T-cell (primary cell): ENCODE measurements at places on chromosomes 2 and 18.

DNA sequence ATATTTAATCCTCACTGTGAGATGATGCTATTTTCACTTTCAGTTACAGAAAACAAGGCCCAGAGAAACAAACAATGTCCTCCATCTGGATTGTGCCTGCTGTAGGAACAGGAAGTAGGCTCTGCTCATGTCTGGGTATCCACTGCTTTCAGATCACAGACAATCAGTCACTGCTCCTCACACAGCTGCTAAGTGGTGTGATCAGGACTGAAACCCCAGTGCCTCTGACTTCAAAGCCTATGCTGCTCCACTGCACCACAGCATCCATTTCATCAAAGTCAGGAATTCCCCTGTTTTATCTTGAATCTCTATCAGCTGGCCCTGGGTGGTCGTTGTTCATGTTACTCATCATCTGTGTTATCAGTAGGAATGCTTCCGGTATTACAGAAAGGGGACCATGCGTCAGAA, 303.8 kb upstream of the TRIB2 start:
- peak; percentile 8 for DNase-seq

- no peak for DNase-seq
Observed at GRCh38 chr2:148617219-148617618, 27.3 kb upstream of the EPC2 start.

GRCh38 chr2:85596026-85596333, 435 bp downstream of the RNF181 start:
- no peak for DNase-seq

DNA sequence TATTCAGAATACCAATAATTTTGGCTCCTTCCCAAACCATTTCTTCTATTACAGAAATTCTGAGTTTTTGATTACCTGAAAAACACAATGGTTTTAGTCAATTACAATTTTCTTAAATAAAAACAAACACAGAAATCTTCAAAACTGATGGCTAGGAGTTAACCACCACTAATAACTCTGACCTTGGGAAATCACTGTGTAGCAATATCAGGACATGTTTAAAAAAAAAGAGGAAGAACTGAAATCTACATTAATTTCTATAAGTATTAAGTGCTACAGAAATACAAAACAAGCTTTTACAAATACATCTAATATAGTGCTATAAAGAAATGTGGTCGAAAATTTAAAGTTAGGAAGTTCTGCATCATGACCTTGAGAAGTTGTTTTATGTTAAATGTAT, 14.9 kb downstream of the L3MBTL4 start:
- no peak for DNase-seq

- peak; percentile 26 for DNase-seq
Observed at GRCh38 chr2:174729797-174730697, 34.2 kb downstream of the CHRNA1 start.

GRCh38 chr2:156537141-156537540, 101.0 kb downstream of the GPD2 start:
- DNase-seq = no peak

DNA sequence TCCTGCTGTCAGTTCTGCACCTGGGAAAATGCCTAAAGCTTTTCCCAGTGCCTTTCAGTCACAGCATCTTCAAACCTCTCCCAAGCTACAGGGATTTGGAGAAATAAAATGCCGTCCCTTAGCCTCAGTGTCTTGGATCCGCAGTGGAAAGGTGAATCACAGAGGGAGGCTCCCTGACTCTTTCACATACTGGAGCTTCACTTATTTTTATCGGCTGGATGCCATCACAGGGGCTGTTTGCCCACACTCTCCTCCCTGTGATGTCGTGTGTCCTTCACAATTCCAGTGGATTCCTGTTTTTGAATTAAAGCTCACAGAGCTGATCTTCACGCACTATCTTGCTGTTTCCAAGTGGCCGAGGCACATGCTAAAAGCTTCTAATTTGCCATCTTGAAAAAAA, 1303.1 kb upstream of the DDX18 start:
- DNase-seq = no peak

DNA sequence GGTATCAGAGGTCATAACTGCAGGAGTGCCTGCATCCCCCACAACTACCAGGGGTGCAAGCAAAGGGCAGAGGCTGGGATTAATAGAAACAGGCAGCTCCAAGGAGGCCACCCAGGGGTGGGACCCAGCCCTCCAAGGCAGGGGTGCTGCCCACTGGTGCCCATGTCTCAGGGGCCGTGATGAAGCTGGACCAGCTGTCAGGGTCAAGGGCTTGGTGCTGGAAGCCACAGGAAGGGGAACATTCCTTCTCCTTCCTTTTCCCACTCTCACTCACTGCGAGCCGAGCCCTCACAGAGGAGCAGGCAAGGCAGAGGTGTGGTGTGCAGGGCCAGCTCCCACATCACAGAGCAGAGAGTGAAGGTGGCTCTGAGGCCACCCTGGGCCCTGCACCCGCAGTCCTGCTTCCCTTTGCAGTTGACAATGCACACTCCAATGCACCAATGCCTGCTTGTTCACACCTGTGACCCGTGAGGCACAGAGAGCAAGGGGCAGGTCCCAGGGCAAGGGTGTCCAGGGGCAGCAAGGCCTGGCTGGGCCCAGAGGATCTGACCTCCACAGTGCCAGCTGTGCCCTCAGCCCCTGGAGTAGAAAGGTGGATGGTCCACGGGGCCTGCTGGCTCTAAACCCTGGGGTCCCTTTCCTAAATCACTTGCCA, 28.7 kb downstream of the MLPH start:
- no peak for DNase-seq

GRCh38 chr2:234533626-234534025, 36.7 kb upstream of the ARL4C start:
- no peak for DNase-seq

DNA sequence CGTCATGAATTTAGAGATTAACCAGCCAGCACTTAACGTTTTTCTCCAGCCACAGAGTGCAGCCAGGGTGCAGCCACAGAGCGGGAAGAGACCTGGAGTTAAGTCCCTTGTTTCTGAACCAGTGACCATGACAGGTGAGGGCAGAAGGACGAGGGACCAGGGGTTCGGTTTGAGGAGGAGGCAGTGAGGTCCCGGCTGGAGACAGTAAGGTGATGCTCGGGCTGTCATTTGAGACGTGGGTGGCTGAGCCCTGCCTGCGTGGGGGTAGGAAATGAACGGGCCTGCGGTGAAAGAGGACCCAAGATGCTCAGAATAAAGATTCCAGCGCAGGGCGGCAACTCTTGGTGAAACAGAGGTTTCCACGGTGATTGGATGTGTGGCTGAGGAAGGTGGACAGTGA, 205.9 kb downstream of the SNTG2 start:
- no peak for DNase-seq

- DNase-seq = no peak
Observed at GRCh38 chr2:19947184-19947940, 42.5 kb downstream of the WDR35 start.

DNA sequence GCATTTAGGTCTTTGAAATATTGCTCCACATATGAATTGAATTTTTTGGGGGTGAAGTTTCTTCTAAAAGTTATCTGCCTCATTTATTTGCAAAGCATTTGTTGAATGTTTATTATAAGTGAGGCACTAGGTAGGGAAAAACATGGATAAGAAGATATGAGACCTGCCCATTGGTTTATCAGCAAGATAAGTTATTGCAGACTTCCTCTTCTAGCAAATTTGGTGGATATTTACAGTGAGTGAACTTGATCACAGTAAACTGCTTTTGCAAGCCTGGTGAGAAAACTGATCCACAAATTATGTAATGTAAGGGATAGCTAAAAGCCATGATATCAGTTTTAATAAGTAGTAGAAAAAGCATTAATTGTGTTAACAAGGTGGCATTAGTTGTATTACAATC, 364.8 kb downstream of the SOCS6 start:
- DNase-seq = no peak

DNA sequence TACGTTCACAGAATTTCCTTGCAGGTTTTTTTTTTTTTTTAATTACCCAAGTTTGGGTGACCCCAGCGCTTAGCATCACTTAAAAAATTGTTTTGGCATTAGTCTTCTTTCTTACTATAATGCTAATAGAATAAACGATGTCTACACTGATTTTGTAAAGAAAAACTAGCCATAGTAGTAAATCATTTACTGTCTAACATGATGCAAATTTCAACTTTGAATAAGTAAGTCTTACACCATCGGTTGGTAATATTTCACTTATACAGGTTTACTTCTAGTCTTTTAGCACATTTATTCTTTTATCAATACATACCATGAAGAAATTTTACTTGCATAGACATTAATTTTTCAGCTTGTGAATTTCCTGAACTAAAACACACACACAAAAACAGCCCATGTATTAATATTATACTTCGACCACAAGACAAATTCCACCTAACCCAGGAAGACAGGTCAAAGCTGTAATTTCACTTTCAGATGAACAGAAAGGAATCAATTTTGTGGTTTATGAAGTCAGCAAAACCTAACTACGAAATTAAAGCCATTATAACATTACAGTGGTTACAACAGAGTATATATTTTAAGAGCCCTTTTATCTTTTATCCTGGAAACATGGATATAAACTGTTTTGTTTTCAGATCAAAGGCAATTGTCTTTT, 1.9 kb downstream of the YES1 start:
- no peak for DNase-seq

GRCh38 chr2:202815548-202816360, 55.8 kb downstream of the ICA1L start:
- DNase-seq = no peak

DNA sequence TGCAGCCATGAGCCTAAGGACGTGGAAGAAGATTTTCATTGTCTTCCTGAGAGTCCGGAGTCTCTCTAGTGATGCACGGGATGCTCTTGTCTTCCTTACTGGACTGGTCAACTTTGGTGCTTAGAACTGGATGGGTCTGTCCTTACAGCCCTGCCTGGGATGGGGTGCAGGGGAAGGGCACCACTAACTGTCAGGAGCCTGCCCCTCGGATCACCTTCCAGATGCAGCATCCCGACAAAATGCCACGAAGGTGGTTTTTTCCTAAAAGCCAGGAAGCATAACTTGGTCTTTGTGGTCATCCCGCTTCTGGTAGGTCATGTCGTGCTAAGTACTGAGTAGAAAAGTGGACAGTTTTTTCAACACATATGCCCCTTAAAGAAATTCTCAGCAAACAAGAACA, 207.4 kb upstream of the TWIST2 start:
- DNase-seq = no peak

GRCh38 chr2:217657252-217657651, 345.5 kb downstream of the TNS1 start:
- DNase-seq = no peak

DNA sequence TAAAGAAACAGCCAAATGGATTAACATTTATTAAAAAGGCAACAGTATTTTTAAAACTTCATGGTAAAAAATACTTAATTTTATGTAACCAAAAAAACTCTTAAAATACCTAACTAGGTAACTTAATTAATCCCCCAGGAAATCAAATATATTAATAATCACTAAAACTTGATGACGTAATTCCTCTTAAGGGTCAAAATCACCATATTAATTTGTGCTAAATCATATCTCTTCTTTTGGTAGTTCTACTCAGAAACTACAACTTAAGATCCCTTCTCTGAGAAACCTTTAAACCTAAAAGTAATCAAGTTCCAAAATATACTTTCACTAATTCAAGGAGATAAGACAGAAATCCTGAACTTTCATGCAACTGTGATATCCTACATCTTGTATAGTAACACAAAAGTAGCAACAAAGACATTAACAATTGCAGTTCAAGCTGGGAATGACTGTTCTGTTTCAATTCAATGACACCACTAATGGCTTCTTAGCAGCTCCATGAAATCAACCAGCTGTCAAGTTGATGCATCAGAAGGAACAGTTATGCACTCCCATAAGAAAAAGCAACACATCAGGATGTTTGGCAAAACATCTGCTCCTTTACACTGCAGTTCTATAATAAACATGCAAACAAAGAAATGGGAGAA, 4.0 kb downstream of the BAZ2B start:
- no peak for DNase-seq

- DNase-seq = no peak
Observed at GRCh38 chr18:8247700-8248099, 361.5 kb upstream of the RAB12 start.

- no peak for DNase-seq
Observed at GRCh38 chr2:136164280-136164776, 46.4 kb upstream of the CXCR4 start.

DNA sequence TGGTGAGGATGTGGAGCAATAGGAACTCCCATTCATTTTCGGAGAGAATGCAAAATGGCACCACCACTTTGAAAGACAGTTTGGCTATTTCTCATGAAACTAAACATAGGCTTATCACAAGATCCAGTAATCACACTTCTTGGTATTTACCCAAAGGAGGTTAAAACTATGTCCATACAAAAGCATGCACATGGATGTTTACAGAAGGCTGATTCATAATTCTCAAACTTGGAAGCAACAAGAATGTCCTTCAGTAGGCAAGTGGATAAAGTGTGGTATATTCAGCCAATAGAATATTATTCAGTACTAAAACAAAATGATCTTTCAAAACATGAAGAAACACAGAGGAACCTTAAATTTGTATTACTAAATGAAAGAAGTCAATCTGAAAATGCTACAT, 440.6 kb downstream of the FBXO15 start:
- no peak for DNase-seq

- no peak for DNase-seq
Observed at GRCh38 chr18:75264926-75265597, 54.5 kb downstream of the TSHZ1 start.

- DNase-seq = no peak
Observed at GRCh38 chr18:27366151-27366550, 181.0 kb upstream of the CHST9 start.

- no peak for DNase-seq
Observed at GRCh38 chr2:68663371-68664156, 20.2 kb downstream of the PROKR1 start.

DNA sequence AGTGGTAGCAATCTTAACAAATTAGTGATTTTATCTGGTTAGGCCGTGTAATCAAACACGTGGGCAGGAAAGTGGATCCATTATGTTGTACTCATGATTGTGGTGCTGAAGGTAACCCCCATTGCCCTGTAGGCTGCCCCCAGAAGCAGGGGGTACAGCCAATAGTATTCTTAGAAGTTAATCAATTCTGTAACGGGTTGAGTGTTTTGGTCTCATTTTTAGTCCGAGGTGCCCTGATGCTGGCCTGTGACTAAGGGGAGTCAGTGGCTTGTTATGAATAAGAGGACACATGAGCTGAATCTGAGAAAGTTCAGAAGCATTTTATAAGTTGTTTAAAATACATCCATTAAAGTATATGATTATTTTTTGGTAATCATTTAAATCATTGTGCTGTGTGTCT, 8.6 kb downstream of the EPAS1 start:
- no peak for DNase-seq

GRCh38 chr18:44920441-44920840, 239.8 kb downstream of the SETBP1 start:
- DNase-seq = no peak

GRCh38 chr2:159650574-159650973, 34.2 kb upstream of the BAZ2B start:
- DNase-seq = no peak
